ENCODE measurements at places on chromosomes 2 and 18.

- no peak for DNase-seq
These were observed 11.5 kb downstream of the TEX44 start for GRCh38 chr2:231604101-231604684.

- DNase-seq: no peak
These were observed 247.9 kb downstream of the ATAD2B start for GRCh38 chr2:23679044-23679443.

DNA sequence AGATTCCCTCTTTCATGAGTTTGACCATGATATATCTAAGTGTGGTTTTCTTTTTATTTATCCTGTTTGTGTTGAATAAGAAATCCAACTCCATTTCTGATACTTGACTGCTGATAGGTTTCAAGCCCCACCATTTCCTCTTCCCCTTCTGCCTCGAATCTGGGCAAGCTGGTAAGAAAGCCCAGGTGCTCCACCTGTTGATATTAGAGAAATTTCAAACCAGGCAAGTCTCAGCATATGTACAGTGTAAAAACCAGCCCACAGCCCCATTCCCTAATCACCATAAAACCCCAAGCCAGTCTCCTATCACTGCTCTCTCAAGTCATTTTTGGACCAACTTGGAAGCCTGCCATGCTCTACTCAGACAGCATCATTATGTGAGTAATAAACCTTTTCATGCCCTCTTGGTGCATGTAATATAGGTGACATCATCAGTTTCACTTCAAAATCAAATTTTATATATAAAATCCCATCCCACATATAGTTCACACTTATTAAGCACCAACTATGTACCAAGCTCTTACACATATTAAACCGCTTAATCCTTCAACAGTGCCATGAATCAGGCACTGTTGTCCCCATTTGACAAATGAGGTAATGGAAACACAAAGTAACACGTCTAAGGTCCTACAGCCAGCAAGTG is 46.6 kb downstream of the SMAD2 start:
- DNase-seq: no peak

- DNase-seq: no peak
These were observed 65.0 kb upstream of the OTOF start for GRCh38 chr2:26542676-26543505.

DNA sequence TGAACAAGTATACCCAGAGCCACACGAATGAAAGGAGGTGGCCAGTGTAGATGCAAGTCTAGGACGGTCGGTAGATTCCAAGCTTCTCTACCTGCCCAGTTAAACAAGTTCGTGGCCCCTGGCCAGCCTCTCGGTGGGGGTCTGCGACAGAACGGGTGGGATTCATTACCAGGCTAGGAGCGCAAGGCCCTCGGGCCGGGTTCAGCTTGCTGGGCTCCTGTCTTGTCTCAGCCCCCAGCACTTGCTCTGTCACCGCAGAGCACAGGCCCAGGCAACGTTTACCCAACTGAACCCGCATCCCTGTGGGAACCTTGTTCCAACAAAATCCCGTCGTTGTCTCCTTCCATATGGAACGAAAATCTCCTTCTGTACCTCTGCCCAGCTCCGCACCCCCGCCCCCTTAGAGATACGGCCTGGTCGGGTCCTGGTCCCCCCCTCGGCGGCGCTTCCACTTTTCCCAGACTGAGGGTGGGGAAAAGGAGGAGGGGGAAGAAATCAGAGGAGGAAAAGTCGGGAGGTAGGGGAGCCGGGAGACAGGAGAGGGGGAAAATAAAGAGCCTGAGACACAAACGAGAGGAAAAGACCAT is 1.9 kb upstream of the EMX1 start:
- no peak for DNase-seq

DNA sequence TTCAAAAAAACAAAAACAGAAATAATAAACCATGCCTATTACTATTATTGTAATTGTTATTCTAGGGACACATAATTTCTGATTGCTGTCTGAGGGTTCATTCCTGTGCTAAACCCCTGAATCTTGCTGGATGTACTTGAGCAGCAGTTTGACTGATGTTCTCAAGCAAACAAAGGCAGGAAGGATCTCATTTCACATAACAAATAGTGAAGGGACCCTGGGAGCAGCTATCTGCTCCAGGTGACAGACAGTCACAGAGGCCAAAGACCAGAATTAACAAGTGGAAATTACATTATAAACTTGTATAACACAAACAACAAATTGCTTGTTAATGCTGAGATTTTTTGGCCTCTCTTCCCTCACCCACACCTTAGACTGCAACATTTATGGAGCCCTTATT is 284.2 kb downstream of the THSD7B start:
- no peak for DNase-seq

- peak; percentile 12 for DNase-seq
These were observed 29.0 kb downstream of the ANO7 start for GRCh38 chr2:241217320-241218031.
